ENCODE measurements at places on chromosomes 5 and 9.

DNA sequence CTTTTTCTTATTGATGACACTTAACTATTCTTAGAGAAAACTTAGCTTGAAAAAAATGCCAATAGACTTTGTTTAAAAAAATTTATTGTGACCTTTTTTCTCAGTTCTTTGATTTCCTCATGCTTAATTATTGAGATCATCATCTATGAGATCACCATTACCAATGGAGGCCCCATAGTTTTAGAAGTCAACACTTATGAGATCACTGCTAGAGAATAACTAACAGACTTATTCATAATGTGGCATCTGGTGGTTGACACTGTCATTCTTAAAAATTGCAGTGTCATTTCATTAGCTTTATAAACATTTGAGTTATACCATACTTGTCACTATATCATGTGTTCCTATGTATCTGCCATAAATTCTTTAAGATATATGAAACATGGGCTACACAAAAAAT, 14.9 kb upstream of the FEM1C start:
- DNase-seq, result no peak

- DNase-seq, result no peak
Measured at GRCh38 chr9:134617836-134618162, 23.8 kb upstream of the COL5A1 start.

GRCh38 chr9:94808926-94809700, 82.6 kb downstream of the AOPEP start:
- DNase-seq, result no peak

DNA sequence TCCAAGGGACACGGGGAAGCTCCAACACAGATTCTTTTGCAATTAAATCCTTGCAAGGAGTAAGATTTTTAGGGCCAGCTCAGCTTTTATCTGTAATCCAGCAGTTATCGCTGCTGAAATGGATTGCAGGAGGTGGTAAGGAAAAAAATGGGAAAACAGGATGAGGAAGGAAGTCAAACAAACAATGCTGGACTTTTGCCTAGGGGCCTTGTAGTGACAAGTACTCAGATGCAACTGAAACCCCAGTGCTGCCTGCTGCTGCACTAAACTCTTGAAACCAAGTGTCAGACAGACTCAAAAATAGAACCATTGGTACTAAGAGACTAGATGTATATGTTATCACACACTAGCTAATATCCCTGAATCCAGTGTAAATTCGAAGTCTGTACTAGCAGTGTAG, 309.2 kb downstream of the CTNND2 start:
- no peak for DNase-seq

GRCh38 chr5:124342986-124343385, 403.5 kb downstream of the ZNF608 start:
- no peak for DNase-seq
